Vagina (tissue), 2 donors: ENCODE measurements at places on chromosomes 11 and 22. TPM values are rescaled to one million over a fixed set of nuclear protein-coding genes. Genes with fewer than 3 reads are reported as not detected.

GRCh38 chr11:75567971-75568370 is 5.9 kb downstream of the SERPINH1 start:
- H3K4me3 ChIP-seq = no peak overlapping the region
- H3K36me3 ChIP-seq = no peaks in the 10 kb centered on the region
- H3K27ac ChIP-seq = peak overlapping the region; percentile 99
- peaks cover 79% of the 10 kb centered on the region for H3K4me1 ChIP-seq
- no peak for DNase-seq

DNA sequence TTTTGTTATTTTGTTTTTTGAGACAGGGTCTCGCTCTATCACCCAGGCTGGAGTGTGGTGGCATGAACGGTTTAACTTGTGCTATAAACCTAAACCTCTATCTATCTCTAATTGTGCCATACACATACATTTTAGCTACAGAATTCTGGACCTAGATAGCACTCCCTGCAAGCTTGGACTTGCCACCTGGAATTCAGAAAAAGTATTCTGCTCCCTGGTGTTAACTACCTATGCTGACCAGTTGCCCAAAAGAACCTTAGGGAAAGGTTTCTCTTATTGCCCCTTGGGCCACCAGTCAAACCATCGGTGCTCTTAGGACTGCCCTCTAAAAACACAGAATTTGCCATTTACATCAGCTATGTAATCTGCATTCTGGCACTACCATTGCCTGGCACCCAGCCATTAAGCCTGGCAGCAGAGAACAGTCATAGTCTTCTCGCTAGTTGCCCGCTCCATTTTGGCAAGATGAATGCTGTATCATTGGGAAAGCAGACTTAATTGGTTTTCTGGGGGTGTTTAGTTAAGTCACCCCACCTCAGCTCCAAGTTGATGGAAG is 55.3 kb downstream of the ETS1 start:
- H3K27ac ChIP-seq = no peak overlapping the region
- H3K36me3 ChIP-seq = no peaks in the 10 kb centered on the region
- no peaks in the 10 kb centered on the region for H3K27me3 ChIP-seq
- H3K4me3 ChIP-seq = no peak overlapping the region

DNA sequence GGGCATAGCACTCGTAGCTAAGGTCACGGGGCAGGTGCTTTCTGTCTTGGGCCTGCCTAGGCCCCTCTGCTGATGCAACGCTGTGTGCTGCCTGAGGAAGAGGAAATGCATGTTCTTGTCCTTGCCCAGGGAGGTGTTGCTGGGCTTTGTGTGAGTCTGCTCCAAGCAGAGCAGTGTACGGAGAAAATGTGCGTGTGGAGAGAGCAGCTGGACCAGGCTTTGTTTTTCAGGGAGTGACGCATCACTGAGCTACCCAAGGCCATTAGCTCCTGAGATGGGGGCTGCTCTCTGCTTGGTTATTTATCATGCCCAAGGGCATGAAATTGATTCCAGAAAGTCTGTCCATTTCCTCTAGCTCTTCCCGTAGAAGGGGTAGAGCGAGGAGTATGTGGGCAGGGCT is 82.9 kb upstream of the THY1 start:
- no peaks in the 10 kb centered on the region for H3K4me1 ChIP-seq
- H3K36me3 ChIP-seq = no peaks in the 10 kb centered on the region
- H3K27ac ChIP-seq = no peak overlapping the region
- no peaks in the 10 kb centered on the region for H3K27me3 ChIP-seq

- no peaks in the 10 kb centered on the region for H3K27me3 ChIP-seq
- peaks cover 17% of the 10 kb centered on the region for H3K4me1 ChIP-seq
Measured at GRCh38 chr11:118430956-118431355, 5.3 kb upstream of the KMT2A start.

Gene APLNR
- 2.9 TPM for total RNA-seq

Gene SAAL1
- 15.2 TPM for total RNA-seq
